ENCODE measurements at places on chromosomes 5 and 9.

- no peak for DNase-seq
Measured at GRCh38 chr5:98923966-98924365, 4.8 kb downstream of the CHD1 start.

DNA sequence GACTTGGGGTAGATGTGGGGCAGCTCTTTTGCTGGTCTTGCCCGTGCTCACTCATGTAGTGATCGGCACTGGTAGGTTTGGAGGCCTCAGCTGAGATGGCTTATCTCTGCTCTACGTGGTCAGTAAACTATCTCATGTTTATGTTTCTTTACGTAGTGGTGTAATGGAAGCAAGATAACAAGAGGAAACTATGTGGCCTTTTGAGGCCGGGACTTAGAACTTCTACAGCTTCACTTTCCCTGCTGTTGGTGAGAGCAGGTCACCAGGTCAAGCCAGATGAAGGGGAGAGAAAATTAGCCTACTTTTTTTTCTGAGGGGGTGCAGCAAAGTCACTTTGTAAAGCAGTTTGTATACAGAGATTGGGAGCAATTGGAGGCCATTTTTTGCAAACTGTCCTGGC, 8.5 kb downstream of the FOCAD start:
- DNase-seq: no peak

- no peak for DNase-seq
Measured at GRCh38 chr5:149622466-149622865, 41.2 kb downstream of the ARHGEF37 start.

DNA sequence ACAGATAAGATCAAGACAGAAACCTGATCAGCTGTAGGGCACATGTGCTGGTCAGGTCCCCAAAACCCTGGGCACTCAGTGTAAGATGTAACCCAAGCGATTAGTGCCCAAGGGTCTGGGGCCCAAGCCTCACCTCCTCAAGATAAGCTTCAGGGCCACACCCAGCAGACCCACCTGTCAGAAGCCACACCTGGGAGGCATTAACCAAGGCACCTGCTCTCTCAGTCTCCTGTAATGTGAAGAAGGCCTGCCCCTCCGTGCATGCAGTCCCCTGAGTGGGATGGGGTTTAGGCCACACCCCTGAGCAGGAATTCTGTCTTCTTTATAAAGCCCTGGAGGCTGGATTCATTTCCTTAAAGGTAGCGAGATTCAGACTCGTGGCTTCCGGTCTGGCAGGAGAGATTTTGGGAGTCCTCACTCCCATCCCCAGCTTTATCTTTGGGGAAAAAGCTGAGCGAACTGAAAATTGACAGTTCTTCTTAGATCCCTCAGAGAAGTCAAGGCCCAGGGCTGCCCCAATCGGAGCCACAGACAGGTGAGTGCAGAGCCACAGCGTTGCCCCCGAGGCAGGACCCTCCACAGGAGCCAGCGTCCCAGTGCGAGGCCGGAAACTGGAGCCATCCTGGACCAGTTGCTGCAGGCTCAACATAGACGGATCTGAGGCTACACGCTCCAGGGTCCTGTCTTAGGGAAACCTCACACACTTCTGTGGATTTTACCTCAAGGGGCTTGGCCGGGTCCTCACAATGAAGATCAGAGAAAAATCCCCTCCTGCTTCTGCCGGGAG, 357.6 kb upstream of the IRX4 start:
- DNase-seq: no peak

DNA sequence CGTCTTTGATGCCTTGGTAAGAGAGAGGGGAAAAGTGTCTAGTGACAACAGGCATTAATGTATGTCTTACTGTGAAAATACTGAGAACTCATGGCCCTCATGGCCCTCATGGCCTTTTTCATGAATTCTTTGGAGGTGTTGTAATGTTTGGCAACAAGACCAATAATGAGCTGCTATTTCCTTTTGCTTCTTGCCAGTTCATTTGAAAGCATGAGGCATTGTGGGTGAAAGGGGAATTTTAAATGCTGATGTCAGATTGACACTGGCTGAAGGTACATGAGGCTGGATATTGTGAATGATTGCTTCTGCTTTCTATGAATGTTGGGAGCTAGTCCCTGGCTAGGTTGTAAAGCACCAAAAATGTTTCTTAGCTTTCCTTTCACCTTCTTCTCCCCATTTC, 79.2 kb downstream of the DOCK2 start:
- no peak for DNase-seq

DNA sequence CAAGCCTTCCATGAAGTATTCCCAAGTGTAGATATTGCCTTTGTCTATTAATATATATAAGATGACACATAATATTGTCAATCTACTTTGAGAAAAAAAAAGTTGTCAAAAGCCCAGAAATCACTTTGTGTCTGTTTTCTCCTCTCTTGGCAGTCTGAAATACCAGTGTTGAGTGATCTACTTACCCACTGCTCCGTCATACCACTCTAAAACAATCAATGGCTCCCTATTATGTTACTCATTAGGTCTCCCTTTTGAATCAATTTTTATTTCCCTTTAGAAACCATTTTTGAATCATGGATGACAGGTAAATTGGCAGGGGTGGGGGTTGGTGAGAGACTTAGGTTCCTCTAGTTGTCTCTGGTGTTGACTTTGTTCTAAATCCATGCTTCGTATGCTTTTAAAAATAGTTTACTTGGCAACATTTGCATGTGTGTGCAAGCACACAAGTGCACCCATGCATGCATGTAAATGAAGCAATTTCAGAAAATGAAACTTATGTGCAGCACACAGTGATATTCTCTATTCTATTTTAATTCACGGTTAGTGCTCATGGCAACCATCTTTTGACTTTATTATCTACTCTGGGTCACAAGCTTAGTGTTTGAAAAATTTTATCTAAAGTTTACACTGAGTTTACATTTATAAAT, 378.9 kb downstream of the RAB3C start:
- no peak for DNase-seq

DNA sequence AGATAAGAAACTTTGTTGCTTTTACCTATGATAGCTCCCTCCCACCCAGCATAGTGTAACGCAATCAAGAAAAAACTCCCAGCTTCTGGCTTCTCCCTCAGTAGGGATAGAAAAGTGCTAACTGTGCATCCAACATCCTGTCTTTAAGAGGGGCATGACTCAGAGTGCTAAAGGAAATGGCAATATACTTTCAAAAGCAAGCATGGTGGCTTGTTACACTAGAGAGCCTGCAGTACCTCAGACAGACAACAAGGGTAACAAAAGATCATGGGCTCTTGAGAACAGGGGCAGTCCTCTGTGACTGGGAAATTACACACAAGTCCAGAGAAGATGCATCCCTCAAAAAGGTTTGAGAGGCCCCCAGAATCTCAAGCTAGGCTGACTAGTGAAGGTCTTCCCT, 37.8 kb downstream of the PRELID2 start:
- no peak for DNase-seq

GRCh38 chr5:176809544-176810080, 747 bp upstream of the UNC5A start:
- no peak for DNase-seq

DNA sequence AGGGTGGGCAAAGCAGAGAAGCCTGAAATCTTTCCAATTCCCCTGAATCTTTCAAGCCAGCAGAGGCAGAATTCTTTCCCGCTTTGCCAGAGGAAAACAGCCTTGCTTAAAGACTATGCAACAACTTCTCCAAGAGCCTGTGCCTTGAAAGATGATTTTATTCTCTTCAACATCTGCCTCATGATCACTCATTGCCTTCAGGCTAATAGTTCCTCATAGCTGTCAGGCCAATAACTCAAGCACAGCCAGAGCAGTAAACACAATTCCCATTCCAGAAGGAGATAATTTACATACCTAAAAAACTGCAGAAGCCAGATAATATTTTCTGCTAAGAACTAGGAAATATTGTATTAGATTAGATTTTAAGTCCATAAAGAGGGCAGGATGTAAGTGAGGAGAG, 92.3 kb upstream of the PUM3 start:
- no peak for DNase-seq

- no peak for DNase-seq
Measured at GRCh38 chr9:37383876-37384746, 38.4 kb upstream of the GRHPR start.

DNA sequence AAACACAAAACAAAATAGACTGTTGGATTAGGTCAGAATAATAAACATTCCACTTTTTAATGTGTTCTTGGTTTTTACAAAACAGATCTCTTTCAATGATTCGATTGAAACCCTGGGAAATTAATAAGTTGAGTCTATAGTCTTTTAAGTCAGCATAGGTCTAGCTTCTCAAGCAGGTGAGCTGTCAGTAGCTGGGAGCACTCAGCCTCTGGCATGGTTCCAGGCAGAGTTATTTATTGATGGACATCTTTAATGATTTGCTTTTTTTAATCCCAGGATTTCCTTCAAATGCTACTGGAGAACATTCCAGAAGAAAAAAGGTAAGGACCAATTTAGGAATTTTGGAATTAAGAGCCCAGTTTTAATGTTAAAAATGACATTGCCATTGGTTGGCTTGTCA, 241.0 kb downstream of the AOPEP start:
- no peak for DNase-seq

DNA sequence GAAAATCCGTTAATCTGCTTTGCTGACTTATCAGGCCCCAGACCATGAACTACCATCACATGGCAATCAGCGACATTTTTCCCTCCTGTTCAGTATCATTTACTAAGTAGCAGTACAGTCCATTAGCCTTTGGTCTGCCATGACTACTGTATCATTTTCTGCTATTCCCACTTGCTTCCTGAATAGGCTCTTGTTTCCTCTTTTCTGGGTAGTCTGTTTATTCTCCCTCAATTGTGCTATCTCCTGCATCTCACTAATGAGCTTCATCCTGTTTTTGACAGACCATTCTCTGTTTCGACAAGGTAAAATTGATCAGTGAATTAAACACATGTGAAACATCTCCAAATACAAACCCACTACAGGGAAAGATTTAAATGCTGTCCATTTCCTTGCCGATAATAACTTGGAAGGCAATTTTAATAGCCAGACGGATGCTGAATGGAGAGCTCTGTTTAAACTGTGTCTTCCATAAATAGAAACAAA, 263.5 kb upstream of the ANKRD55 start:
- no peak for DNase-seq

DNA sequence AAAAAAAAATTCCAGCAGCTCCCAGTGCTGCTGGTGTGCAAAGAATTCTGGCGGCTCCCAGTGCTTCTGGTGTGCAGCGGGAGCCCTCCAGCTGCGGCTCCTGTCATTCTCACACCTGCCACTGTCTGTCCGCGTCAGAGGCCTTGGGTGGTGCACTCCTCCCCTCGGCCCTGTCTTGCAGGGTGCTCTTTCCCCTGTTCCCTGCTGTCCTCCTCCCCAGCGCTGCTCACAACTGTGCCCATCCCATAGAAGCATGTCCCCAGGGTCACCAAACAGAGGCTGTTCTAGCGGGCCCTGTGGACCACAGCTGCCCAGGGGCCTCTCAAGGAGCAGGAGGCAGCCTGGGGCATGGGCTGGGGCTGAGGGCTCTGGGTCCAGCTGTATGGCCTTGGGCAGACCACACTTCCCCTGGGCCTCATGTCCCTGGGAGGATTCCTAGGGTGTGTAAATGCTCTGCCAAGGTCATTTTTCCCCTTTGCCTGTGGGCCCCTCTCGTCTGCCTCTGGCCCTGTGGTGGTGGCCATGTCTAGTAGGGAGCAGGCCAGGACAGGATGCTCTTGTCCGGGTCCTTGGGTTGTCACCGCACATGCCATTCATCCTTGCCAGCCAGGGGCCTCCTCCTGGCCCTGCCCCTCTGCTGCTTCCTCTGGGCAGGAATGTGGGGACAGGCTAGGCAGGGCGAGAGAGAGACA, 68.2 kb downstream of the PHF2 start:
- DNase-seq: no peak

DNA sequence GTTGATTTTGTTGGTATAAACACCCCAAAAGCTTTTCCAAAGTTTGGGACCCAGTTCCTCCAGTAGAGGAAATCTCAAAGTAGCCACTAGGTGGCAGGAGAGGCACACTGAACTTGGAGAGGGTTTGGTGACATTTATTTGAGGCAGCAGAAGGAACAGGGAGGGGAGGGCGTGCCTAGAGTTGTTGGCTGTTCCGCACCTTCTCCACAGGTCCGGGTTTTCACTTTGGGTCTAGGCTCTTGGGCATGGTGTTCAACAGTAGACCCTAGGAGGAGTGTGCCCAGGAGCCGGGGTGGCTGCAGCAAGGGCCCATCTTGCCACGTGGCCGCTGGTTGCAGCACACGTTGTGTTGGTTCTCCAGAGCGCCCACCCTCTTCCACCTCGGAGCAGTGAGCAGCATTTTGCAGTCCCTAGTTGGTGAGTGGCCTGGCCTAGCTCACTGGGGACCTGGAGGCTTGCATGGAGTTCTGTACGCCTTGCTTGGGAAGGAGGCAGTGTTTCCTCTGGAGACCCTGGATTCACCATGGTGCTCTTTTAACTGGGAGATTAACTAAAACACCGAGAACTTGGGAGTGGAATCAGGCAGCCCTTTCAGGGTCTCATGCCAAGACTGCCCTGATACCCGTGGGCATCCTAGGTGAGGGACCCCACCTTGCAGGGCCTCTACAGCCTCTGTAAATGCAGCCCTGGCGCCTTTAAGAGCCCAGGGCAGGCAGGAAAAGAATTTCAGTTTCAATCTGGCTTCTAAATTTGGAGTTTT, 28.2 kb downstream of the PTPA start:
- peak; percentile 83 for DNase-seq

- DNase-seq: no peak
Measured at GRCh38 chr9:109118808-109119438, 824 bp downstream of the TMEM245 start.

- DNase-seq: no peak
Measured at GRCh38 chr5:1820381-1820780, 19.2 kb downstream of the NDUFS6 start.

DNA sequence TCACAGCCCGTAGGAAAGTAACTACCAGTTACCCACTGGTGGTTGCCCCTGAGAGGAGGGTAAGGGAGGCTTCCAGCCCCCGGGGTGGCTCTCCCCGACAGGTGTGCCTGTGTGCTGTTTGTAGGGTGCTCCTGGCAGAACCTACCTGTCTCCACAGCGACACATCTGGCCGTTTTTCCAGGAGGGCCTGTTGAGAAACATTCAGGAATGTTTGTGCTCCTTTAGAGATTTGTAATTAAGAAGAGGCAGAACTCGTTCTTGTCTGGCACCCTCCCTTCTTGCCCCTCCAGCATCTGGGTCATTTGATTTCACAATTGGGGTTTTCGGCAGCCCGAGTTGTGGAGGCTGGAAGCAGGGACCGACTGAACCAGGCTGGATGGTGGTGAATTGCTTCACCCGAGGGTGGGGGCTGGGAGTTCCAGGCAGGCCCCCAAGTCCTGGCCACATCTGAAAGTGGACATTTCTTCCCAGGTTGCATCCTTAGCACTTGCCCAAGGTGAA, 74.2 kb downstream of the WWC1 start:
- DNase-seq: no peak

DNA sequence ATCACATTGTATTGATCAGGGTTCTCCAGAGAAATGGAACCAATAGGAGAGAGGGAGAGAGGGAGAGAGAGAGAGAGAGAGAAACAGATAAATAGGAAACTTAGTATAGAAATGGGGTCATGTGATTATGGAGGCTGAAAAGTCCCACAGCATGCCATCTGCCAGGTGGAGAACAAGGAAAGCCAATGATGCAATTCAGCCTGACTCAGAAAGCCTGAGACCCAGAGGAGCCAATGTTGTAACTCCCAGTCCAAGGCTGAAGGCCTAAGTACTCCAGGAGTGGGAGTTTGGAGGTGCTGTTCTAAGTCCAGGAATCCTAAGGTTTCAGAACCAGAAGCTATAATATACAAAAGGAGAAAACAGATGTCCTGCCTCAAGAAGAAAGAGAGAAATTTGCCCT, 48.4 kb upstream of the ISOC1 start:
- no peak for DNase-seq
